ENCODE measurements at places on chromosomes 13 and 19.

DNA sequence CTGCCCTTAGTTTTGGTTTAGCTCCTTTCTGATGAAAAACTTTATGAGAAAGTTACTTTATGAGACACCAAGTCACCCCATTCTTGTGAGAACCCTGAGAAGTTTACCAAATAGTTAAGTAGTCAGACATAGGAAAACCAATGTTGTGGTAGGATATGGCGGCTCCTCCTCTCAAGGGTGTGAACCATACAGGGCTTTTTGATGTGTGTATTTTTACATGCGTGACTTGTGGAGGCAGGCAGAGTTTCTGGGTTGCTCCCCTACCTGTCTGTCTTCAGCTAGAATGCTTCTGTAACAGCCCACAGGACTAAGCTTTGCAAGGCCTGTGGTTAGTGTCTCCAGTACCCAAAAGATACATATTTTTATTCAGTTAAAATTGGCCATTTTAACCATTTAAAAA, 18.3 kb downstream of the UBAC2 start:
- no peak for DNase-seq

DNA sequence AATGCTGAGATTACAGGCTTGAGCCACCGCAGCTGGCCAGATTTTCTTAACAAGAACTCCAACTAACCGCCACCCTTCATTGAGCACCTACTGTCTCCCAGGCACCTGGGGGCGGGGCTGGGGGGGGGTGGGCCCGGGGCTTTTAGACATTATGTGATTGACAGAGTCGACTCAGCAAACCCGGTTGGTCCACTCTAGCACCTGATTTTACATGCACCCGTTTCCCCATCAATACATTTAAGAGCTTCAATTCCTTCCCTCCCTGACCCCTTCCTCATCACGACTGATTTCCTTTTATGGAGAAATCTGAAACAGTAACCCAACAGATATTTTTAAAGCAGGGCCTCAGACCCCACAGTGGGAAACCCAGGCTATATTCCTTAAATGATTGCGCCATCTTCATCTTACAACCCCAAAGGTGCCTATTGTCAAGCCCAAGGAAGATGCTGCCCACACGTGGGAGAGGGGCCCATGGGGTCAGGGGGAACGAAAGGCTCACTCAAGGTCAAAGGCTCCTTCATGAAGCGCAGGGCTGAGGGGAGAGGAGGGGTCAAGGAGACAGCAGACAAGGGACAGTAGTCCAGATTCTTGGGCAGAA, 1.8 kb downstream of the INSR start:
- DNase-seq, result no peak

DNA sequence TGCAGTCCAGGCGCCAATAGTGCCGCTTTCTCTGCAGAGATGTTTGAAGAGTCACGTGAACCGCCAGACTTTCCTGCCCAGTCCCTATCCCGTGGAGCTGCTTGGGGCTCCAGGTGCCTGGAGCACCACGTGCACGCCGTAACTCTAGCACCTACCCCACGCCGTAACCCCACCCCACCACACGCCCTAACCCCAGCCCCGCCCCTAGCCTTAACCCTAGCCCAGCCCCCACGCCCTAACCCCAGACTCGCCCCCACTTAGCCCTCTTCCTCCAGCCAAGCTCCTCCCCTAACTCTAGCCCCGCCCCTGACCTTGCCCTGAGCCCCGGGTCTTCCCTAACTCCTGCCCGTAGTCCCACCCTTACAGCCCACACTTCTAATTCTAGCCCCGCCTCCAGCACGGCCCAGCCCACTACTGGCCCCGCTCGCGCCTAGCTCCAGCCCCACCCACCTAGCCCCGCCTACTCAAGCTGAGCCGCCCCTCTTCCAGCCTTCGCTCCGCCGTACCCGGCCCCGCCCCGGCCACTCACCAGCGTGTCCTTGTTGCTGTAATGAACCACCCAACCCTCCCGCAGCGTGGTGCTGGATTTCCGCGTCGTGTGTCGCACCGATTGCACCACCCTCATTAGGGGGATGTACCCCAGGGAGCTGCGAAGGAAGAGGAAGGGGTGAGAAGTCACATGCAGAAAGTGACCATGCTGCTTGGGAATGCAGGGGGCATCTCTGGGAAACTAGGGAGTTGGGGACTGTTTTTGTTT, 19.5 kb downstream of the PRKD2 start:
- DNase-seq, result peak; percentile 86

- DNase-seq, result no peak
Measured at GRCh38 chr19:20503476-20503875, 62.1 kb downstream of the ZNF737 start.

GRCh38 chr13:73228546-73228945, 169.7 kb downstream of the KLF5 start:
- DNase-seq, result no peak

- no peak for DNase-seq
Measured at GRCh38 chr19:16814526-16815100, 14.6 kb upstream of the SIN3B start.

- no peak for DNase-seq
Measured at GRCh38 chr19:45110851-45111266, 17.9 kb downstream of the PPP1R37 start.

DNA sequence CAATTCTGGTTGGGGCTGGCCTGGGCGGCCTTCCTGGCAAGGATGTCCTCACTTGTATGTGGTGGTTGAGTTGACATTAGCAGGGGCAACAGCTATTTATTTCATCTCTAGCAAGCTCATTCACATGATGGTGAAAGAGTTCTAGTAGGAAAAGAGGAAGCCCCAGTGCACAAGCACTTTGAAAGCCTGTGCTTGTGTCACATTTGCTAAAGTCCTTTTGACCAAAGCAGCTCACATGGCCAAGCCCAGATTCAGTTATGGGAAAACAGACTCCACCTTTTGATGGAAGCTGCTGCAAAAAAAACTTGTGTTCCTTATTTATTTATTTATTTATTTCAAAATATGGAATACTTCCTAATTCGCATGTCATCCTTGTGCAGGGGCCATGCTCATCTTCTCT, 17.2 kb downstream of the GTF2F2 start:
- no peak for DNase-seq

DNA sequence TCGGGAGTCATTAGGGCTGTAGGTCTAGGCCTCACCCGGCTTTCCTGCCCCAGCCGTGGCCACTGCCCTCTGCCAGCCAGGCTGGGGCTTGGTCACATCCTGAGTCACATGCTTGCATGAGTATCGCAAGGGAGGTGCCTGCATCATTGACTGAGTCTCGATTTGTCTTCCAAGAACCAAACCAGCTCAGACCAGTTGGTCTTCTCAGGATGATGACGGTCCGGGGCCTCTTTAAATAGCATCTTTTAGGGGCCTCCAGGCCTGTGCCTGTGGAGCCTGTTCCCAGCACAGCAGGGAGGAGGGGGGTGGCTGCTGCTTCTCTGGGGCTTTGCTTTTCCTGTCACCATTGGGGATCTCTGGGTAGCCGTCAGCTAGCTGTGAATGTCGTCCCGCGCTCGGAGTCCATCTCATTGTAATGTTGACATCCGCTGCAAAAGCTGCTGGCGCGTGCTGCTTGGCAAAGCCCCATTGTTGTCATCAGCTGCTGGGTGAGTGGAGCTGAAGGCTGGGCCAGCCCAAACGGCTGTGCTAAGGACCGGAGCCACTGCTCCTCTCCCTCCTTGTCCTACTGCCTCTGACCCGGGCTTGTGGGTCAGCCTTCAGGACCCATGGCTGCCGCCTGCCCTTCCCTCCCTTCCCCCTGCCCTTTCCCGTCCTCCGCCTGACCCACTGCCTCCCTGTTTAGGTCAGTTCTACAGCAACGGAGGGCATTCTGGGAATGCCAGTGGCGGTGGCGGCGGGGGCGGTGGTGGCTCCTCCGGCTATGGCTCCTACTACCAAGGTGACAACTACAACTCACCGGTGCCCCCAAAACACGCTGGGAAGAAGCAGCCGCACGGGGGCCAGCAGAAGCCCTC, 14.3 kb upstream of the QTRT1 start:
- DNase-seq, result no peak

DNA sequence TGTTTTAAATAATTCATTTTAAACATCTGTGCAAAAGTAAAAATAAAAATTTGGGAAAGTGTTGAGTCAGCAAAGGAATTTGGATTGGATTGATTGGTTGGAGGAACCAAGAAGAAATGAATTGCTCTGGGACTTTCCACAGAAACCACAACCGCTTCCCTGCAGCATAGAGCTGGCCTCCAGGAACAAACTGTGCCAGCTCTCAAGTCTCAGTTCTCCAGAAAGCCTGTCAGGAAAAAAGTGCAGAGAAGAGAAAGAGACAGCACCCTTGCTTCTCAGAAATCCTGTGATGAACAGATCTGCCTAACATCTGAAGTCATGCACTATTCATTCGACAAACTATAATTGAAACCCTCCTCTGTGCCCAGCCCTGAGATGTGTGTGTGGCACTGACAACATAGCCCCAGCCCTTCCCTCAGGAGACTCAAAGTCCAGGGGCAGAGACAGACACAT, 14.8 kb downstream of the LYPD3 start:
- DNase-seq, result no peak

GRCh38 chr13:31090961-31091624, 70.6 kb downstream of the HSPH1 start:
- no peak for DNase-seq

GRCh38 chr13:101706651-101707050, 254.2 kb downstream of the ITGBL1 start:
- DNase-seq, result no peak

DNA sequence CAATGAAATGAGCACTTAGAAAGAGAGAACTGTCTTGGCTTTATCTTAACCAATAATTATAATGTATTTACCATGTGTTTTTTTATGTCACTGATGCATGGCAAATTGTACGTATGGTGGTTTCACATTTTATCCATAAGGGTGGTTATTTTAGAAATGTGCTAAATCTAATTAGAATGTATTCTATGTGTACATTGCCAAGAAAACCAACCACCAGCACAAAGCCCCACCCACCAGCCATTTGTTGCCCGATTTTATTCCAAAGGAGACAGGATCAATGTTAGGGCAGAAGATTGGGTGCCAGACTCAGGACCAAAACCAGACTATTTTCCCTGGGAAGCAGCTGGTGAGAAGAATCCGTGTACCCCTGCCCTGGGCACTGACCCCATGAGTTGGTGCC, 63.0 kb upstream of the SOX1 start:
- no peak for DNase-seq

Data from HAP-1 (cell line).